Activated CD4-positive, alpha-beta memory T cell treated with anti-CD3 and anti-CD28 coated beads, Interleukin-2, amount 10 ng/mL, durations not matched to agents 7 days and 5 days (primary cell): ENCODE measurements at places on chromosomes 2 and 18. TPM values are rescaled to one million over a fixed set of nuclear protein-coding genes. Genes with fewer than 3 reads are reported as not detected.

GRCh38 chr18:31064130-31064529, 21.6 kb upstream of the DSC3 start:
- H3K27me3 ChIP-seq: no peaks in the 10 kb centered on the region
- H3K4me3 ChIP-seq: no peak overlapping the region
- H3K4me1 ChIP-seq: no peaks in the 10 kb centered on the region
- no peaks in the 10 kb centered on the region for H3K36me3 ChIP-seq
- no peak overlapping the region for H3K27ac ChIP-seq

The SOX11 gene
- not detected for total RNA-seq

GRCh38 chr2:163198972-163199371, 360.4 kb upstream of the KCNH7 start:
- no peak overlapping the region for H3K27ac ChIP-seq
- no peak for DNase-seq
- H3K27me3 ChIP-seq: no peaks in the 10 kb centered on the region
- no peak overlapping the region for H3K4me3 ChIP-seq
- no peaks in the 10 kb centered on the region for H3K36me3 ChIP-seq

DNA sequence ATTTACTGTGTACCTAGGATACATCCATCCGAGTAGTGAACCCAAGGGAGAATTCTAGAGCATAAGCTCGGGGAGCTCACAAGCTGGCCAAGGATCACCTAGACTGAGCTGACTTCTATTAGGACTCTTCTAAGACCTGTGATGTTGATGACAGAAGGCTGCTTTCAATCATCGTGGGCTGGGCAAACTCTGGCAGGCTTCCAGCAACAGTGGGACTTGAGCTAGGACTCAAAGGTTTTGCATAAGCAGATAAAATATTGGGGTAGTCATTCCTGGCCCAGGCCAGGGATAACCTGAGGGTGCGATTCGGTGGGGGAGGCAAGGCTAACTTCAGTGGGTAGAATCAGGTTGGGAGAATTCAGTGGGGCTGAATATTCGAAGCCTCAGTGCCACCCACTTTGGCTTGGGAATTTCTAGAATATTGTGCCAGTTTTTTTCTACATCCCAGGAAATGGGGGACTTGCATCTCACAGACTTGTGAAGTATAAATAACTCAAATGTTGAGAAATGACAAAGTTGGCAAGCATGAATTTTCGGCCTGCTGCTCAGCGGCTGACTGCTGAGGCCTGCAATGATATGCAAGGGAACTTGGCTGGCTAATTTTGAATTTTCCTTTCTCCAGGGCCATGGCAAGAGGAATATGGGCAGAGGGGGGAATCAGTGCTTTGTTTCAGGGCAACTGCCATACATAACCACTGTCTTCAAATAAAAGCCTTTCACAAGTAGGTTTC, 274.3 kb downstream of the PRKCE start:
- no peaks in the 10 kb centered on the region for H3K27me3 ChIP-seq
- H3K36me3 ChIP-seq: no peaks in the 10 kb centered on the region
- no peak overlapping the region for H3K27ac ChIP-seq
- no peak for DNase-seq
- H3K4me1 ChIP-seq: no peaks in the 10 kb centered on the region

The PARD6G gene
- 0.33 TPM for total RNA-seq

The GREB1 gene
- 0.13 TPM for total RNA-seq
